ENCODE measurements at places on chromosomes 3 and 15.
A peak's percentile ranks its signal among the peaks of the same experiment; 100 is the strongest.

DNA sequence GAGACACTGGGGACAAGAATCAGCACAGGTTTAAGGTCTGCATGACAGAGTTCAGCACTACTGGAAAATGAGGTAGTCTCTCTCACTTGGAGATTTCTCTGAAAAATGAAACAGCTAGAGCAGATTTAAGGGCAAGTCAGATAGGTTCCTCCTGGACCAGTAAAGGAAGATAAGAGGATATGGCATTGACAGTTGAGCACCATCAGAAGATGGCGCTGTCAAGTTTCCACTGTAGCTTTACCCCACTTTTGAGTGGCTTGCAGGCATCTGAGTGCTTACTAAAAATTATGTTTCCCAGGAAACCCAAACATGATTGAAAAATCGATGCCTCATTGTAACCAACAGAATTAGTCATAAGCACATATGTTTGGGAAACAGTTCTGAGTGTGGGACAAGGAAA is 407.2 kb upstream of the UBE2E2 start:
- no peak for DNase-seq

GRCh38 chr3:39149498-39150147 is 3.8 kb downstream of the CSRNP1 start:
- peak; percentile 53 for DNase-seq

GRCh38 chr3:186526256-186526606 is 17.9 kb downstream of the CRYGS start:
- DNase-seq = no peak

GRCh38 chr3:56347219-56347871 is 120.9 kb downstream of the ERC2 start:
- DNase-seq = no peak

DNA sequence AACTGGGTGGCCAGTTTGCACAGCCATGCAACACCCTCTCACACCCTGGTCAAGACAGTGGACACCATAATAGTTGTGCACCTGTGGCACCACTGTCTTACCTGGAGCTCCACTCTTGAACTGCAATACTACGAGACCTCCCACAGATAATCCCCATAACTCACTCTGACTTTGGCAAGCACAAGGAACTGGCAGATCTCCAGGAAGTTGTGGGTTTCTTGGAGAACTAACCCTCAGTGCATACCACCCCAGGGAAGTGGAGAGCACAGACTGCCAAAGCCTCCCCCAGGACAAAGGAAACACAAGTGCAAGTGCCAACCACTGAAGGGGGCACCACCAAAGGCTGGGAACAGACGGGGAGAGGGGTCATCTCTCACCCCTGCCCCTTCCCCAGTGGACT is 318.6 kb downstream of the SUCLG2 start:
- no peak for DNase-seq

- DNase-seq = no peak
These were observed 1.7 kb downstream of the SEMA5B start for GRCh38 chr3:123025642-123026521.

Measured in activated CD8-positive, alpha-beta memory T cell treated with anti-CD3 and anti-CD28 coated beads for 24 hours (primary cell).